ENCODE measurements at places on chromosomes 1 and 21.

DNA sequence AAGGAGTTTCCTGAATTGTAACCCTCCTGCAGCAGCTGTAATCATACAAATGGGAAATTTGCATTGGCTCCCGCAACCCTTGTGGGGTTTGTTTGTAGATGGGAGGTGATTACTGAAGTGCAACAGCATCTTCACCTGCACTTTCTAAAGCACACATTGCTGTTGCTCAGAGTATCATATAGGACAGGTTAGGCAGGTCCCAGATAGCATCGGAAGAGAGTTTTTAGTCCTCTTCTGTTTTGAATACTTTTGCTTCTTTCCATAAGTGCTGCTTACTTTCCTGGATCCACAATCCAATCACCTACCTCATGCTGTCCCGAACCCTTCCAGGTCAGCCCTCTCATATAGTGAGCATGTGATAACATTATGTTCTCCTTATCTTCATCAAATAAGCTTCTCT, 300.4 kb downstream of the PTPRC start:
- DNase-seq, result no peak

GRCh38 chr1:44359234-44359935, 4.3 kb upstream of the ERI3 start:
- DNase-seq, result no peak

- DNase-seq, result no peak
Measured at GRCh38 chr21:46424621-46425020, 34.1 kb upstream of the DIP2A start.

DNA sequence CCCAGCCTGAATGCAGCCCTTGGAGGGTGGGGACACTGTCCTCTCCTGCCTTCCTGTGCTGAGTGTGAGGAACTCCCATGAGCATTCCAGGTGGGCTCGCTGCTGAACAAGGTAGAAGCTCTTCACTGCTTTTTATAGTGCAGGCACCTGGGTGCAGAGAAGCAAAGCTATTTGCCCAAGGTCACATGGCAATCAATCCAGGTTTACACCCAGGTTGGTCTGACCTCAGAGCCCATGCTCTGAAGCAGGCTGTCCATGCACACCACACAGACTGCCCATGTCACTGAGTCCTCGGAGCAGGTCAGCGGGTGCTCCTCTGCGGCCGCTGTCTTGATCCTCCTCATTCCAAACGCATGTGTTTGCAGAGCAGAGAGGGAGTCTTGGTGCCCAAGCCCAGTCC, 323.4 kb upstream of the VAMP3 start:
- no peak for DNase-seq

GRCh38 chr1:217425422-217425821, 205.5 kb downstream of the GPATCH2 start:
- DNase-seq, result no peak

DNA sequence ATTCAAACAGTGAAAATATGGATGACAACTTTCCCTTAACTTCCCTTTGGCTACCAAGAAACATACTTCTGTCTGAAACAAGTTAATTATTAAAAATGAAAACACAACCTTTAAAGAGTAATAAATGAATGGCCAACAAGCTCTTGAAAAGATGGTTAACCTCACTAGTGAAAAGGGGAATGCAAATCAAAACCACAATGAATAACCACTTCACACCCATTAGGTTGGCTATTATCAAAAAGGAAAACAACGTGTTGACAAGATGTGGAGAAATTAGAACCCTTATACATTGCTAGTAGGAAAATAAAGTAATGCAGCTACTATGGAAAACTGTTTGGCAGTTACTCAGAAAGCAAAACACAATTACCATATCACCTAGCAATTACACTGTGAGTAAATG, 14.1 kb downstream of the COP1 start:
- peak; percentile 15 for DNase-seq

DNA sequence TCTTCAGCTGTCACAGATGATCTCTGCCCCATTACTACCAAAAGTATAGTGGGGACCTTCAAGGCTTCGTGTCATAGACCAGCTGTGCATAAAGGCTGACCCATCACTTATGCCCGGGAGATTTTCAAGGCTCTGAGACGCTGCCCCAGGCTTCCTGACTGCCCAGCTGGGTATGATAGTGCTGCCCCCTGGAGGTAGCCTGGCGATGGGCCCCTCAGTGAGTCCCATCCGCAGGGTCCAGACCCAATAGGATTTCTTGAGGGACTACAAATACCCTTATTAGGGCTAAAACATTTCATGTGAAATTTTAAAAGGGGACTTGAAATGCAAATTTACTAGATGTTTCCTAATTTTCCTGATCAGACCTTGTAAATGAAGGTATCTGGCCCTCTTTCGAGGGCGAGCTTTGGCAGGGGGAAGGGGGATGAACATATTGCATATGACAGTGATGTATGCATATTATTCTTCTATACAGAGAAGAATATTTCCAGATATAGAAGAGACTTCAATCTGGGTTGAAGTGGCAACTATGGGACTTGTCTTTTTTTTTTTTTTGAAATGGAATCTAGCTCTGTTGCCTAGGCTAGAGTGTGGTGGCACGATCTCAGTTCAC, 11.7 kb upstream of the FCMR start:
- no peak for DNase-seq

- peak; percentile 45 for DNase-seq
Measured at GRCh38 chr21:46325073-46325912, 1.3 kb downstream of the PCNT start.

DNA sequence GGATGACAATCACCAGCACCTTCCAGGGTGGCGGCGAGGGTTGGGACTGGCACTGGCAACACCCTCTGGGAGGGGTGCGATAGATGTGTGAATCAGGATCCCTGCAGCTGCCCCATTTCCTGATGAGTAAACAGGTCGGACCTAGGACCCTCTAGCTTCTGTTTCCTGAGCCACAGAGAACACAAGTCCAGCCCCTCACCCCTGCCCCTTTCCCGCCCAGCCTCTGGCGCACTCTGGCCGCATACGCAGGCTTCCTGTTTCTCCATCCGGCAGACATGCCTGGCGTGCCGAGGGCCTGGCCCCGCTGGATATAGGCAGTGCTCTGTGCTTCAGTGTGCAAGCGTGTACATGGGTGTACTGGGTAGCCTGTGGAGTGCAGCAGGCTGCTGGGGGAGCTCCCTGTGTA, 4.6 kb downstream of the PEAR1 start:
- no peak for DNase-seq

DNA sequence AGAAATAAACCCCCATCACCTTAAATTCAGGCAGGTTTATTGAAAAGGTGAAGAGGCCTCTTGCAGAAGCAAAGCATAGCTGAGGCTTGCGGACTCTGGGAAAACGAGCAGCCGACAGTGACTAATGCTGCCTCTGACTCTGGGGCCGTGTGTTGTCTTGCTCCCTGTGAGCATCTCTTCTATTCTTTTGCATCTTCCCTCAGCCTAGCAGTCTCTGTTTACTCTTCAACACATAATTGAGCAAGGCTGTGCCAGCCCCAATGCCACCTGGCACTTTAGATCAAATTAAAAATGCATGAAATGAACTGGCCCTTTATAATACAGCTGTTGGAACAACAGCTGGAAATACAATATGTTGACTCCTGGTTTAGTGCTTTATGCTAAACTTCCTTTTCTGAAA, 18.4 kb upstream of the REG4 start:
- no peak for DNase-seq

- DNase-seq, result no peak
Measured at GRCh38 chr1:19528438-19528837, 43.1 kb upstream of the CAPZB start.

DNA sequence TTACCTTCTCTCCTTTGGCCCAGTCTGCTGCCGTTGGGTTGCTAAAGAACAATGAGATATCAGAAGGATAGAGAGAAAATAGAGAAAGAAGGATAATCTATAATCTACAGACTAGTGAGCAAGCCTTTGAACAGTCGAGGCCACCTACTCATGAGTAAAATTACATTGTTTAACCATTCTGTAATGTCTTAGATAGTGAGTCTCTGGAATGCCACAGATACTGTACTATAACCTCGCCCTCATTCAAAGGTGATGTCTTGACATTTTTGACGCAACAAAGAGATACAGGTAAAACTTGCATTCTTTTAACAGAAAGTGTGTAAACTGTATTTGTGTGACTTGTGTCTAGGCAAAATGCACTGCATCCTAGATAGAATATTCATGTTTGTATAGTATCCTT, 77.9 kb downstream of the LAMC1 start:
- DNase-seq, result no peak

- DNase-seq, result no peak
Measured at GRCh38 chr1:83850834-83851233, 148.1 kb downstream of the TTLL7 start.

DNA sequence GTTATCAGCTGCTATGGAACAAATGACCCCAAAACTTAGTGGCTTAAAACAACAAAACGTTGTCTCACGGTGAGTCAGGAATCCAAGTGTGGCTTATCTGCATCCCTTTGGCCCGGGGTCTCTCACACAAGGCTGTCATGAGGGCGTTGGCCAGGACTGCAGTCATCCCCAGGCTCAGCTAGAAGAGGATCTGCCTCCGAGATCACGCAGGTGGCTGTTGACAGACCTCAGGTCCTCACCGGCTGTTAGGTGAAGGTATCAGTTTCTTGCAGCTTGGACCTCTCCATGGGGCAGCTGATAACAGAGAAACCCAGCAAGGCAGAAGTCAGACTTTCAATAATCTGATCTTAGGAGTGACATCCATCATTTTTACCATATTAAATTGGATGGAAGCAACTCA, 52.7 kb upstream of the SYT6 start:
- no peak for DNase-seq

GRCh38 chr1:170739803-170740202, 75.9 kb downstream of the PRRX1 start:
- no peak for DNase-seq

DNA sequence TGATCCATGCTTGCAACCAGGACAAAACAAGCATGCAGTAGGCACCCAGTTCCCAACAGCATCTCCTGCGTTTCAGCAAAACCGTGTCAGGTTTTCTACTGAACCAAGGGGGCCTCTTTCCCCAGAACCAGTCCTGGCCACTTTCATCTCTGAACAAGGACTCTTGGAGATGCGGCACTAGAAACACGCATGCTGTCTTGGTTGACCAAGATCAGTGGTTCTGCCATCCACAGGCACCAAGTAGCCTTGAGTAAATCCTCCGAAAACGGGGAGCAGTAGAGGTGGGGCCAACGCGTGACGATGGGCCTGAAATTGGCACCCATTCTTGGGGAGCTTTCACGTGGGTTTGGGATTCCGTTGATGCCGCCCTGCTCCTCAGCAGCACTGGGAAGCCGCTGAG, 62.5 kb upstream of the AJAP1 start:
- DNase-seq, result no peak

Measured in NCI-H2107 (cell line).